ENCODE measurements at places on chromosomes 16 and 17.
A peak's percentile ranks its signal among the peaks of the same experiment; 100 is the strongest.

DNA sequence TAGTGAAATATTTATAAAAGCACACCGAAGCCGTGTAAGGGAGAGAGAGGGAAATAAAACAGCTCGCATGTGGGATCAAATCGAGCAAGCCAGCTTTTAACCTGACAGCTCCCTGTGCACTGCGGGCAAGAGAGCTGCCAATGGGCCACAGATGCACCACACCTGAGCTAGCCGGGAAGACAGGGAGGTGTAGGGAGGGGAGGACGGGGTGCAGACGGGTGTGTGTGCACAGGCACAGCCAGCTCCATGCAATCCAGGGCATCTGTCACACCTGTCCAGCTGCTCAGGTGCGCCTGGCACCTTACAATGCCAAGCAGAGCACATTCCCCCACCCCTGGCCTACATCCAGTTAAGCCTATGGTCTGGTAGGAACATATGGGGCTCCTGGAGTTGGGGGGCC lies 70.0 kb downstream of the C16orf78 start:
- DNase-seq: no peak

DNA sequence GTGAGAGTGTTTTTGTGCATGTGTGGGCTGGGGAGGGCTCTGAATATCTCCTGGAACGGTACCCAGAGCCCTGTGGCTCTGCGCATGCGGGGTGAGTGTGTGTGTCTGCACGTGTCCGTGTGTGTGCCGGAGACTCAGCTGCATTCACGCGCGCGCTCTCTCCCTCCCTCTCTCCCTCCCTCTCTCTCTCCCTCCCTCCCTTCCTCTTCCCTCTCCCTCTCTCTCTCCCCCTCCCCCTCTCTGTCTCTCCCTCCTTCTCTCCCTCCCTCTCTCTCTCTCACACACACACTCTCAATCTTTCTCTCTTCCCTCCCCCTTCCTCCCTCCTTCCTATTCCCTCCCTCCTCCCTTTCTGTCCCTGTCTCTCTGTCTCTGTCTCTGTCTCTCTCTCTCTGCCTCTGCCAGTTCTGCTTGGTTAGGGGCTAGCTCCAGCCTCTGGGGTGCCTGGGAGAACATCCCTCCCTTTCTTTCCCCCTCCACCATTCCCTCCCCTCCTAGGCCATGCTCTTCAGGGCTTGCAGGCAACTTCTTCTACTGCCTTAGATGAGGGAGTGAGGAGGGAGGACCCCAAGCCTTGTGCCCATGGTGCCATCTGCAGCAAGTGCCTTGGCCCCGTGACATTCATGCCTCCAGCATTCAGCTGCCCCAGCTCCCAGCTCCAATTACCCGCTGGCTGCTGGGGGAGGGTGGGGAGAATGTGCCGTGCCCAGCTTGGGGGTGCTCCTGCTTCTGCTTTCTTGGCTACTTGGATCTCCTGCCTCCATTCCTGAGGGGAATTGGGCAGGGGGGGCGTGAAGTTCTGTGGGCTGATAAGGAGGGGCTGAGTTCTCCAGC lies 6.4 kb downstream of the THRA start:
- DNase-seq: peak; percentile 78

DNA sequence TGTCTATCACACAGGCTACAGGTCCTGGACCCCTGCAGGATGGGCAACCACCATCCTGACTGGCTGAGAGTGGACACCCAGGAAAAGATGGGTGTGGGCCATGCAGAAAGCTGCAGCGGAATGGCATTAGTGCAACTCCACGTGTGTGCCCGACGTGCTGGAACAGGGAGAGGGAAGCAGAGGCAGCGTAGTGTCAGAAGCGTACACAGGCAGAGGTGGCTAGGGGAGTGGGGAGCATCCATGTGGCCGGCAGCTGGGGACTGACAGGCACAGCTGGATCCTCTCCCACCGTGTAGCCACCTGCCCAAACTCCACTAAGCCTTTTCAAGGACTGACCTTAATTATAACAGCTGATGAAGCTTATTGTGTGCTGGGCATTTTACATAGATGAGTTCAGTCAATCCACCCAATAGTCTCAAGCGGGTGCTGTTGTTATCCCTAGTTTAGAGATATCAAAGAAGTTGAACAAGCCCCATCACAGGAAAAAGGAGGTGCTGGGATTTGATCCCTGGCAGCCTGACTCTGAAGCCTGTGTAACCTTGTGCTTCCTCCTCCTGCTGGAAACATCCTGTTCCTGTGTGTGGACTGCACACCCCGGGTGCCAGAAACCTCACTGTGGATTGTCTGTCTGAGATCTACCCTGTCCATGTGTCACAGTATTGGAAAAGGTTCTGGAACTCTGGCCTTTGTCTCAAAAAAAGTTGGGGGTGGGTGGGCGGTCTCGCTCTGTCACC lies 114.0 kb downstream of the PRKCA start:
- no peak for DNase-seq

GRCh38 chr17:28018439-28019070 lies 23.9 kb upstream of the NLK start:
- no peak for DNase-seq

- DNase-seq: no peak
Observed at GRCh38 chr16:78291604-78292003, 192.2 kb downstream of the WWOX start.

- DNase-seq: no peak
Observed at GRCh38 chr16:81767987-81768592, 11.0 kb upstream of the PLCG2 start.

DNA sequence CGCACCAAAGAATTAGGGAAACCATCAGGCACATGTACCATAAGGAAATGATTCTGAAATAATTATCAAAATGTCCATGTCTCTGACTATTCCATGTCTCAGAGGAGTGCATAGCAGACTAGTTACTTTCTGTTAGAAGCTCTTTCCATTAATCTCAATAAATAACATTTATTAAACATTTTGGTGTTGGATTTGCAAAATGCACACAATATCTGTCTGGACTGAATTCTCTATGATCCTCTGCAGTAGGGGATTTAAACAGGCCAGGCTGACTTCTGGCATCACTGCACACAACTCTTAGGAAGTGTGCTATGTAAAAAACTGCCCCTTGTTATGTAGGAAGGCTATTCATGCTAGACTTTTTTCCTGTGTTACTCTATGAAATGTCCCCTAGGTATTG lies 283.3 kb upstream of the CDH5 start:
- DNase-seq: no peak

GRCh38 chr17:34374457-34374856 lies 11.4 kb upstream of the CCL1 start:
- no peak for DNase-seq

GRCh38 chr17:21452377-21453143 lies 76.4 kb downstream of the KCNJ12 start:
- DNase-seq: no peak

DNA sequence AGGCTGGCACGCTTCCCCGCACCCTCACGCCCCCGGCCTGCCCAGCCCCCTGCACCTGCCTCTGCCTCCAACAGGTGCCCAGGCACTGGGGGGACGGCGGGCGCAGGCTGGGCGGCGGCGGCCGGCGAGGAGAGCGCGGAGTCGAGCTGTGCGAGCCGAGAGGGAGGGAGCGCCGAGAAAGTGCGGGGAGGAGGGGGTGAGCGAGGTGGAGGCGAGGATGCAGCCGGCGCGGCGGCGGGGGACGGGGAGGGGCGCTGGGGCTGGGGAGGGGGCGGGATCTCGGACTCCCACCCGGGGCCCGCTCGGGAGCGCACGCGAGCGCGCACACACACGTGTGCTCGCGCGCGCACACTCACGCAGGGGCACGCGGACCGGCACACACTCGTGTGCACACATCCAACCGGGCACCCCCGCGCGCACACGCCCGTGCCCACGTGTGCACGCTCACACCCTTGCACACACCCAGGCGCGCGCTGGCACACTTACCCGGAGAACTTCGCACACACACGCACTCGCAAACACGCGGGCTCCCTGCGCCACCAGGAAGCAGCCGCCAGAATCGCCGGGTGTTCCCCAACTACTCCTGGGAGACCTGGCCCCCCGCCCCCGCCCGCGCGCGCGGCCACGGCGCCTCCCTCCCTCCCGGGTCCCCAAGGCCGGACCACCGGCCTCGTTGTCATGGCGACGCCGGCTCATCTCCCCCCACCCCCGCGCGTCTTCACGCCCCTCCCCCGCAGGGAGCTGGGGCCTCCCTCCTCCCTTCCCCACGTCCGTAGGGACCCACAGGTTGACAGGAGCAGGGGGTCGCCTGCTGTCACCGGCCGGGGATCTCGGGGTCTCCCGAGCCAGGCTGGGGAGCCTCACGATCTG lies at the start of gene DOC2A:
TSS of gene DOC2A (minus strand) at position 184 of the 870 bp plus-strand sequence. CDS start 805 bp downstream, outside the sequence.
- no peak for DNase-seq

DNA sequence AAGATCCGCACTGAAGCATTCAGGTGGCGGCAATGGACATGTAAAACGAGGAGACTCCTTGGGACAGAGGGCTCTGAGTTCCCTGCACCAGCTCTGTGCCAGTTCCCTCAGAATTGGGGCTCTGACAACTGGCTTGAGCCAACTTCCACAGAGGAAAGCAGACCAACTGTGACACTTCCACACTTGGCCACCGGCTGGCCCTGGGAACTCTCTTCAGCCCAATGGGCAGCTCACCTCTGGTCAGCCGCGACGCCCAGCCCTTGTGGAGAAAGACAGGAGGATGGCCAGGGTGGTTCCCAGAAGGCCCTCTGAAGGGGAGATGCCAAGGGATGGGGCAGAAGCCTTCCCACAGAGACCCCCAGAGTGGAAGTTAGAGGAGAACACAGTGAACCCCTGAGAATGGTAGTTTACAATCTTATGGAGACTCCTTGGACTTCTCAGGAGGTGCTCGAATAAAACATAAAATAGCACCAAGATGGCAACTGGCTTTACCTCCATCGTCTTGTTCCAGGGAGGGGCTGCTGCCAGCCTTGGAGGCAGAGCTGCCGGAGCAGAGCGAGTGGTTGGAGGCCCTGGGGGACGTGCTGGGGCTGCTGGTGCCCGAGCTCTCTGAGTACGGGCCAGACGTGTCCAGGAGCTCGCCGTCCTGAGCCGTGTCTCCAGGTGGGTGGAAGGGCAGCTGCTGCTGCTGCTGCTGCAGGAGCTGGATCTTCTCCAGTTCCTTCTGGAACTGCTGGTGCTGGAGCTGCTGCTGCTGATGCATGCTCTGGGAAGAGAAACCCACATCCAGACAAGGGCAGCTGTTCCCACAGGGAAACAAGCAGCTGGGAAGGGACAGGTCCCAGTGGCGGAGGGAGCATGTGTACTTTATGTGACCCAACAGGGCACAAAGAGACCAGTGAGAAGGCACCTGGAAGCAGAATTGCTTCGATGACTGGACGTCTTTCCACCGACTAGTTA lies 35.0 kb upstream of the ICAM2 start:
- no peak for DNase-seq

- no peak for DNase-seq
Observed at GRCh38 chr16:13143551-13143950, 242.2 kb downstream of the SHISA9 start.

DNA sequence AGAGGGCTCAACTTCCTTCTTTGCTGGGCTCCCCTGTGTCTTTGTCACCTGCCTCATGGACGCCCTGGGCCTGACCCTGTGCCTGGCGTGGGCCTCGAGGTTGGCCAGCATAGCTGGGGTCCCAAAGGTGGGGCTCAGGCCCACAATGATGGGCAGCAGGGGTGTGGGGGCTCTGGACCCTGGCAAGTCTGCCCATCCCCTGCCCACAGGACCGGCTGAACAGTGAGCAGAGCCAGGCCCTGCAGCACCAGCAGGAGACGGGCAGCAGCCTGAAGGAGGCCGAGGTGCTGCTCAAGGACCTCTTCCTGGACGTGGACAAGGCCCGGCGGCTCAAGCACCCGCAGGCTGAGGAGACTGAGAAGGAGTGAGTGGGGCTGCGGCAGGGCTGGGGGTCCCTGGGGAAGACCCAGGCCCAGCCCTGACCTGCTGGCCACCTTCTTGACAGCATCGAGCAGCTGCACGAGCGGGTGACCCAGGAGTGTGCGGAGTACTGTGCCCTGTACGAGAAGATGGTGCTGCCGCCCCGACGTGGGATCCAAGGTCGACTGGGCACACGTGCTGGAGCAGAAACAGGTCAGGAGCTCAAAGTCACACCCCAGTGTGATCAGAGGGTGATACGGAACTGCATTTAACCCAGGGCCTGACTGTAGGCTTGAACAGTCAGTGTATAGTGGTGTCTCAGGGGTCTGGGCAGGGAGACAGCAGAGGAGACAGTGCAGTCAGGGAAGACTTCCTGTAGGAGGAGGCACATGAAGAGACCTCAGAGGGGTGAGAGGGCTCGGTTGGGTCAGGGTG lies 3.8 kb downstream of the EVPLL start:
- no peak for DNase-seq

- no peak for DNase-seq
Observed at GRCh38 chr17:67436233-67436632, 59.2 kb downstream of the PITPNC1 start.

GRCh38 chr17:48596735-48597527 lies 3.4 kb upstream of the HOXB5 start:
- no peak for DNase-seq

DNA sequence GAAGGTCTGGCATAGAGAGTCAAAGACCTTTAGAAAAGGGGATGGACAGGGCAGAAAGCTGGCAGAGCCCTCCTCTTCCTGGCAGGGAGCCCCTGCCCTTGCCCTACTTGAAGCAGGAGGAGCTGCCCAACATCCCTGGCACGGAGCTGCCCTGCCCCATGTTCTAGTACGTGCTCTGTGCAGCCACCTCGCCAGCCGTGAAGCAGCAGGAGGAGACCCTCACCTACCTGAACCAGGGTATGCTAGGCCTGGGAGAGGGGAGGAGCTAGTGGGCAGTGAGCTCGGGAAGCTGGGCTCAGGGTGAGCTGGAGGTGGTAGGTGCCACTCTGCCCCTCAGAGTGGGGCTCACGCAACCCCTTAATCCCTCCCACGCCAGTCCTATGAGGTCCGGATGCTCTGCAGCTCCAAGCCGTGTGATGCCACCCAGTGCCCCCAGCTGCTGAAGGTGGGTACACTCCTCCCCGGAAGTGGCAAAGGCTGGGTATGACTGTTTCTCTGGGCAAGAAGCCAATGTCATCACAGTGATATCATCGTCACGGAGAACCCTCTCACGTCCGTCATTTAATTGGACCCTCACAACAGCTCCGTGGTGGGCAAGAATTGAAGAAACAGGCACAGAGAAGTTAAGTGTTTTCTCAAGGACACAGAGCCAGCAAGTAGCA lies 12.7 kb upstream of the STAC2 start:
- DNase-seq: no peak

DNA sequence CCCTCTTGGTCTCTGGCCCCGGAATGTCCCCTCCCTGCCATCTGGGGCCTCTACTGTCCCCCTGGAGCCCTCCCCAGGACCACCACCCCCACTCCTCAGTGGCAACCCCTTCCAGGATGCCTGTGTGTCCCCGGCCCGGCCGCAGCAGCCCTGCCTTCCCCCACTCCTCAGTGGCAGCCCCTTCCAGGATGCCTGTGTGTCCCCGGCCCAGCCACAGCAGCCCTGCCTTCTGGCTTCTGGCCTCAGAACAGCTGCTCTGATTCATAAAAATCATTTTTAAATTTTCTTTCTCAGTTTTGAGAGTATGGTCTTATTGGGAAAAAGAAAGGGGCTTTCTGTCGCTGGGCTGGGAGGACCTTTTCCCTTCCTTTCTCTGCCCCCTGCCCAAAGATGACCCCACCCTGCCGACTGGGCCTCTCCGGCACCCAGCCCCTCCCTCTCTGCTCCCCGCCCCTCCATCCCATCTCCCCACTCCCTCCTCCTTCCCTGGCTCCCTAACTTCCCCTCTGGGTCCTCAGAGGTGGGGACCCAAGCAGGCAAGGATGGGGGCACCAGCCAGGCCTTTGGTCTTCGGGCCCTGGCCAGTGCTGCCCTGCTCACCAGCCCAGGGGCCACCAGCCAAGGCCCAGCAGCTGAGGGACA lies 40.5 kb downstream of the BAHCC1 start:
- DNase-seq: no peak

- peak; percentile 73 for DNase-seq
Observed at GRCh38 chr17:63998050-63998720, at the start of gene PRR29. Gene PRR29, plus strand, starts transcription at chr17:63998351. Its CDS starts 14 bp downstream, at chr17:63998365.

GRCh38 chr17:7329997-7330637 lies 982 bp upstream of the NEURL4 start:
- DNase-seq: peak; percentile 77
